Stimulated activated CD8-positive, alpha-beta memory T cell treated with anti-CD3 and anti-CD28 coated beads, Interleukin-15, amount 100 ng/mL, for 24 hours (primary cell): ENCODE measurements at places on chromosomes 2 and 18.

GRCh38 chr2:240211598-240212424 is 71.4 kb upstream of the OTOS start:
- no peak for DNase-seq

- no peak for DNase-seq
Measured at GRCh38 chr2:112045446-112046014, 9.5 kb upstream of the TMEM87B start.

GRCh38 chr18:58102018-58102417 is 58.0 kb downstream of the NEDD4L start:
- no peak for DNase-seq

DNA sequence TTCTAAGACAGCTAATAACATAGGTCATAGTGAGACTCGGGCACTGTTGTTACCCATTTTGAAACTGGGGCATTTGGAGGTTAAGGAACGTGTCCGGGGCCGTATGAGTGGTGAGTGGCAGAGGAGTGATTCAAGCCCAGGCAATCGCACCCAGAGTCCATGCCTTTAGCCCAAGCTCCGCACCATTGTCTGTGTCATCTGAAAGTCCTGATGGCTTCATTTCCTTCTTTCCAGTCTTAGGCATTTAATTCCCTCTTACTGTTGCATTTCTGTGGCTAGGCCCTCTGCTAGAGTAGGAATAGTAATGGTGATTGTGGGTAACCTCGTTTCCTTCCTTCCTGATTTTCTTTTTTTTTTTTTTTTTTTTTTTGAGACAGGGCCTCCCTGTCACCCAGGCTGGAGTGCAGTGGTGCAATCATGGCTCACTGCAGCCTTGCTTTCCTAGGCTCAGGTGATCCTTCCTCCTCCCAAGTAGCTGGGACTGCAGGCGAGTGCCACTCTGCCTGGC is 49.8 kb upstream of the ASB1 start:
- no peak for DNase-seq

GRCh38 chr2:66445076-66445924 is 10.4 kb downstream of the MEIS1 start:
- no peak for DNase-seq

- DNase-seq = no peak
Measured at GRCh38 chr2:232075859-232076258, 114.3 kb downstream of the DIS3L2 start.

- DNase-seq = no peak
Measured at GRCh38 chr2:201872591-201872990, 66.3 kb downstream of the CDK15 start.

DNA sequence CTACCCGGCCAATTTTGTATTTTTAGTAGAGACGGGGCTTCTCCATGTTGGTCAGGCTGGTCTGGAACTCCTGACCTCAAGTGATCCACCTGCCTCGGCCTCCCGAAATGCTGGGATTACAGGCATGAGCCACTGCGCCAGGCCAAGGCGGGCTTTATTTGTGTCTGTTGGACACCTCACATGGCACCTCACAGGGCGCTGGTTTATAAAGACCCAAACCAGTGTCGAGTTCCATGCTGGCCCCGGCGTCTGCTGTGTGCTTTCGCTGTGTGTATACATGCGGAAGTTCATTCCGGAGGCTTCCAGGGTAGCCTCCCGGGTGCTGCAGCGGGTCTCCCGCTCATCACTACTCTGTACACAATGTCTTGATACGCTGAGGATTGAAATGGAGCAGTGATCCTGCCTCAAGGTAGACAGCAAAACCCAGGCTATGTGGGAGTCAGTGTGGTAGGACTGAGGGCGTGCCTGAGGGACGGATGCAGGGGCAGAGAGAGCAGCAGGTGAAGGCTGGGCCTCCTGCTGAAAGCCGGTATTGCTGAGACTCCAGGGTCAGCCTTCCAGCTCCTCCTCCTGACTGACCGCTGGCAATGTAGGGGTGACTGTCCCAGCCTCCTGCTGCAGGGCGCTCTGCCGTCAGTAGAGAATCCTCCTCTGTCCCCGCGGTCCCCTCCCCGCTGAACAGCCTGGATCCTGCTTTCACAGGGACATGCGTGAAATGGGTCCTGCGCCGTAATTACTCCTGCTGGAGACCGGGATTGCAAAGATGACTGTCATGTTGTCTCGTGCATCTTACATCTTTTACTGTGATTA is 22.7 kb downstream of the LDLRAD4 start:
- DNase-seq = no peak

GRCh38 chr18:5974696-5975095 is 79.4 kb upstream of the TMEM200C start:
- no peak for DNase-seq

GRCh38 chr2:174007010-174007409 is 41.8 kb upstream of the SP3 start:
- no peak for DNase-seq

DNA sequence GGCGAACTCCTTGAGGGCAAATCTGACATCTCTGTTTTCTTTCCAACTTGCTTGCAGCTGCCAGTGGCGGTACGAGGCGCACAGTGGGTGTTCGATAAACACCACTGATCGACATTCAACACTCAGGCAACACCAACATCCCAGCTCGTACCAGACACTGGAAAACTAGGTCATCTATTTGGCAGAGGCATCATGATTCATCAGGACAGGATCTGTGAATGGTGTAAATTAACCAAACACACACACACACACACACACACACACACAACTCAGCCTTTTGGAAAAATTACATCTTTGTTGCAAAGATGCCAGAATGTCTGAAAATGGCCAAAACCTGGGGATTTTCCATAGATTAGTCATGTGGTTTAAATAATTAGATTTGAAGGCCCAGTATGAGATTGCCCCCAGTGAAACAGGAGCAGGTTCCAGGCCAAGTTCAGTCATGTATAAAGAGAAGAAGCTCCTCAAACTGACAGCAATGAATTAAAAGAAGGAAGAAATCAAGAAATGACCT is 150.5 kb upstream of the NCKAP5 start:
- no peak for DNase-seq

DNA sequence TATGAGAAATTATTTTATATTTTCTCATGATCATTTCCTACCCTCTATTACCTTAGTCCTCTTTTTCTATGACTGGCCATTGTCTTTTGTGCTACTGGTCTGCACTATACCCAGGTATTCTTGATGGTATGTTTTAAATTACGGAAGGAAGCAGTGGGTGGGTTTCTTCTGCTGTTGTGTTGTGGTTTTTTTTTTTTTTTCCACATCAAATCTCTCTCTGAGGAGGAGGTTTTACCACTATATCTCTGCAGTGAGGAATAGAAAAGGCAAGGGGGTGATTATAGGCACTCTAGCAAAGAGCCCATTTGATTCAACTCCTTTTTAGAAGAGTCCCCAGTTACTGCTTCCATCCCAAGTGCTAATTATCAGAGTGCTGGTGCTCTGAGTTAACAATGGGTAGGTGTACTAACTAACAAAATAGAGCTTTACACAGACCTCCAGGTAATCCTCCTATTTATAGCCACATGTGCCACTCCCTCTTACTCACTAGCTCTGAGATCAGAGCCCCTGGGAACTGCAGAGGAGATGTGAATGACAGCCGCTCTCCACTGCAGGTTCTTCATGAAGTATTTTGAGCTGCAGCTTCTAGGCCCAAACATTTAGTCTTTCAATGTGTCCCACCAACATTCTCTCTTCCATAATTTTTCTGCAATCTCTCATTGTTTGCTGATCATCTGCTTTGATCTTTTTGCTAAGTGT is 301.6 kb upstream of the GULP1 start:
- DNase-seq = no peak

GRCh38 chr2:236981701-236982485 is 103.8 kb upstream of the COPS8 start:
- DNase-seq = no peak

DNA sequence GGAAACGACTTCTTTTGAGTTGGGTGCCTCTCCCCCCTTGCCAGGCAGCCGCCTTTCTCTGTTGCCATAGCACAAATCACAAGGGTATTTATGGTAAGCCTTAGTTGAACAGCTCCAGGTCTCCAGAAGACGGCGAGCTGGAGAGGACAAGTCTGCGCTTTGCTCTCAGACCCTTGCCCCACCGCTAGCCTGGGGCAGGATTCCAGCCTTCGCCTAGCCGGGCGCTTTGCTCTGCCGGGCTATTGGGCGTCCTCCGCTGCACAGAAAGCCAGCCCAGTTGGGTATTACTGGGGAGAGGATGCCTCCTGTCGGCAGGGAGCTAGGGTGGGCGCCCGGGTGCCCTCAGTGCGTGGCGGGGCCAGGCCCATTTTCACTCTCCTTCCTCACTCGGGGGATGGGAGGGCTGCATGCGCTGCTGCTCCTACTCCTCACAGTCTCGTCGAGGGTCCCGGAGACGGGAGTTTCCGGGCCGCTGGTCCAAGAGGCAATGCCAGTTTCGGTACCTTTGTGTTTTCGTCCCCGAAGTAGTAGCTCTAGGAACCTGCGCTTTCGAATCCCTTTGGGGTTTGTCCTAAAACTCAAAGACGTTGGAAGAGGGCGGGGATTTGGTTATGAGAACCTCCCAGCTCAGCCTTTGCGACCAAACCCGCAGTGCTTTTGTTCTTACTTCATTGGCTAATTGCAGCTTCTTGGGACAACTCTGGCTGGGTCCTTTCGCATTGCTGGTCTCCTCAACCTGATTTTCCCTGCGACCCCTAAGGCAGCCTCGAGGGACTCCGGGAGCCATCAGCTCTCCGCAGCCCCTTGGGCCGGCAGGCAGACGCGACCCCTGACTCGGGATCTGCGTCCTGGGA is 3.6 kb upstream of the DLX2 start:
- no peak for DNase-seq

DNA sequence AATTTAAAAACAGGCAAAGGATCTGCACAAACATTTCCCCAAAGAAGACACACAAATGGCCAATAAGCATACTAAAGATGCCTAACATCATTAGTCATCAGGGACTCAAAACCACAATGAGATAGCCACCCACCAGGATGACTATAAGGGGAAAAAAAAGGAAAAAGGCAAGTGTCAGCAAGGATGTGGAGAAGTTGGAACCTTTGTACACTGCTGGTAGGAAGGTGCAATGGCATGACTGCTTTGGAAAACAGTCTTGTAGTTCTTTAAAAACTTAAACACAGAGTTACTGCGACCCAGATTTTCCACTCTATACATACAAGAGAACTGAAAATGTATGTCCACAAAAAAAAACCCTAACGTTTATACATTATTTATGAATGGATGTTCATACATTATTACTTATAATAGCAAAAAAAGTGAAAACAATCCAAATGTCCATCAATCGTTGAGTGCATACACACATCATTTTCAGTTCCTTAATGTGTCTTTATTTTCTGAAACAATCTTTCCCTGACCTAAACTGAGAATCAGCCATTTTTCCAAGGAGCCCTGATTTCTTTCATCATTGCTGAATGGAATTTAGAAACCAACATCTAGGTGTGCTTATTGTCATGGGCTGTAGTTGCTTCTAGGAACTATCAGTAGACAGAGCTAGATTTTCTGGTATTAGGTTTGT is 64.7 kb upstream of the TLK1 start:
- no peak for DNase-seq

DNA sequence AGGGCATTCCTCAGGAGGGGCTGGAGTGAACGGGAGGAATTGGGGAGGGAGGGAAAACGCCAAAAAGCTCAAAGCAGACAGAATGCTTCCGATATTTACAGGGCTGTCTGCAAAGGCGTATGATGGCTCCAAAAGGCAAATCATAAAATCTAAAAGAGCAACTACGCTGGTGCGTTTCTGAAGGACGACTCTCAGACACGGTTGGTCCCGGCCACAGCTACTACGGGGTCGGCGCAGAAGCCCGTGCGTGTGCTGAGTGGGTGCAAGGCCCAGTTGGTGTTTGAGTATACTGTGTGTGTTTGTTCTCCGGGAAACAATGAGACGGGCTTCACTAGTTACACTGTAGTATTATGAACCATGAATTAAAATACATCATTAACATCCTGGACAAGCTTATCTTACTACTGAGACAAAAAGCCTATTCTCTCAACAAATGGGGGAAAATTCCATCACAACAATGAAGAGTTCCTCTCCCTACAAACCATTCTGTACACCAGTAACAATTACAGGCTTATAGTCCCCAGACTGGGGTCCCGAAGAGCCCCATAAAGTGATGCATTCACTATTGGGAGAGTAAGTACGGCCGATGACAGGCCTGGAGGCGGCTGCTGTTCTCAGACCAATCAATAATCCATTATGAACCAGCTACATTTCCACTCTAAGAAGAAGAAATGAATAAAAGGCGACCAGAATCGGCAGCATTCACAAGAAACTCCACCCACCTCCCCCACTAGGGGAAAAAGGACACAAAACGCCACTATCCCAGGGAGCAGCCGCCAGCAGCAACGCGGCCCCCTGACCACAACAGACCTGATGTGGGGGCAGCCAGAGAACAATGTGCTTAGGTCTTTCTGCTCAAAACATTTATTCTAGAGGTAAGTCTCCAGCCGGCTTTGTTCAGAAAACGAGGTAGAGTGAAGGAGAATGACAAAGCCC is 43.4 kb downstream of the ZNF516 start:
- no peak for DNase-seq

- no peak for DNase-seq
Measured at GRCh38 chr2:196226707-196227065, 55.3 kb upstream of the STK17B start.

GRCh38 chr18:61199171-61199848 is 133.9 kb upstream of the CDH20 start:
- no peak for DNase-seq

DNA sequence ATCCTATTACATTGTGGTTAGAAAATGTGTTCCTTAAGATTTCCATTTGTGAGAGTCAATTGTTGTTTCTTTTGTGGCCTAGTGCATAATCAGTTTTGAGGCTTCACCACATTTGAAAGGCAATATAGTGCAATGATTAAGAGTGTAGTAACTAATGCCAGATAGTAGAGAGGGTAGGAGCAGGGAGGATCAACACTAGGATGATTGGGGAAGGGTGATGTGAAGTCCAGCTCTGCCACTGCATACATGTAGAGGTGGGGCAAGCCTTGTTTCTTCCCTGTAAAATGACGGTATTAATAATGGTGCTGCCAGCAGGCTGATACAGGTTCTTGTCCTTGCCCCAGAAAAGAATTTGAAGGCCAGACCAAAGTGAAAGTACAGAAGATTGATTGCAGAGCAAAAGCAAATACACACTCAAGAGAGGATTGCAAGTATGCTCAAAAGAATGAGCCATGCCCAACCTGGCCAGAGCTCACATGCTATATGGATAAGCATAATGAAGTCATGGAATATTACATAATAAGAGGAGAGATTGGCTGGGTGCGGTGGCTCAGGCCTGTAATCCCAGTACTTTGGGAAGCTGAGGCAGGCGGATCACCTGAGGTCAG is 8.0 kb downstream of the SP100 start:
- no peak for DNase-seq

GRCh38 chr2:167767830-167768229 is 479.6 kb downstream of the STK39 start:
- DNase-seq = no peak

DNA sequence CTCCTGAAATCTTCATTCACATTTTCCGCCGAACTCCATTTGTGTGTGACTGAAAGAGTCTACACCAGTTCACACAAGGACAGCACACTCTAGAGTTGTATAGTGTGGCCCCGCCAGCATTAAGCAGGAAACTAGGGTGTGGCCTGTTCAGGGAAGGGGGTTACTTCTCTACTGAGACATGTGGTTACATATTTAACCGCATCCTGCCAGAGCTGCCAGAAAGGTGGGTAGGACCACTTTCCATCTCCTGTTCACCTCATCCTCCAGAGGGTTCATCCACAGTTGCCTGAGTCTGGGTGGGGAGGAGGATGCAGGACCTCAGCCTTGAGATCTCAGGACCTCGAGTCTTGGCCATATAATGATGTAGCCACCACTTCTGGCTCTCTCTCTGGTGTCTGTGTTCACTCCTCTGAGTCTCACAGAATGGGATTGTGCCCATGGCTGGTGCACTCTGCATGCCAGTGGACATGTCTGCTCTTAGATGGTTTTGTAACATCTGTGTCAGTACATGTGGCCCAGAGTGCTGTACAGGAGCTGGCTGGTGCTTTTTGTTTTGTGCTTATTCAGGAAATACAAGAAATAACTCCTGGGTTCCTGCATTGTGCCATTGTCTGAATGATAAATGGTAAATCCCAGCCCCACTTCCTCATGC is 7.7 kb upstream of the SP140L start:
- DNase-seq = no peak
